Left lung (tissue), 14 donors: ENCODE measurements at places on chromosomes 11 and 22. TPM values are rescaled to one million over a fixed set of nuclear protein-coding genes. Genes with fewer than 3 reads are reported as not detected.

TRIM22 gene
- total RNA-seq, result 122 TPM

GP1BB gene
- total RNA-seq, result not detected

FOXRED2 gene
- total RNA-seq, result 22.1 TPM

GGT1 gene
- total RNA-seq, result 42.5 TPM

KRTAP5-1 gene
- total RNA-seq, result not detected

HORMAD2 gene
- total RNA-seq, result 0.13 TPM
